Neural crest cell (in vitro differentiated cells): ENCODE measurements at places on chromosomes 2 and 18.

DNA sequence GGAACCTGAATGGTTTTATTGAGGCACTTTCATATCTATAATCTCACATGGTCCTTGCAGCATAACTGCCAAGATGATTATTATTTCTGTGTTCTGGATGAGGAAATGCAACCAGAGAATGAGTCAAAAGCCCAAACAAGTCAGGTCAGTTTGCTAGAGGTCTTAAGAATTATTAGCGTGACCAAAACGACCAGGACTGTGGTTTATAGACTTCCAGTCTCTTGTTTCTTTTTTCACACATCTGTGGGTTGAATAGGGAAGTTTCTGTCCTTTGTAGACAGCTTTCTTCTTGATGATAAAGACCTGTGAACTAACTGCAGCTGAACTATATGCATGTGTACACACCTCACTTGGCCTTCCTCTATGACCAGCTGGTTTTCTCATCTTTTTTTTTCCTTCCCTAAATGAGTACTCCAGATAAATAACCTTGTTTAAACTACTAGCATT lies 13.9 kb downstream of the ADAM23 start:
- no peak for DNase-seq

GRCh38 chr2:25276569-25277465 lies 64.9 kb downstream of the DNMT3A start:
- peak; percentile 70 for DNase-seq

GRCh38 chr2:211176514-211177141 lies 620.2 kb downstream of the CPS1 start:
- DNase-seq: no peak

DNA sequence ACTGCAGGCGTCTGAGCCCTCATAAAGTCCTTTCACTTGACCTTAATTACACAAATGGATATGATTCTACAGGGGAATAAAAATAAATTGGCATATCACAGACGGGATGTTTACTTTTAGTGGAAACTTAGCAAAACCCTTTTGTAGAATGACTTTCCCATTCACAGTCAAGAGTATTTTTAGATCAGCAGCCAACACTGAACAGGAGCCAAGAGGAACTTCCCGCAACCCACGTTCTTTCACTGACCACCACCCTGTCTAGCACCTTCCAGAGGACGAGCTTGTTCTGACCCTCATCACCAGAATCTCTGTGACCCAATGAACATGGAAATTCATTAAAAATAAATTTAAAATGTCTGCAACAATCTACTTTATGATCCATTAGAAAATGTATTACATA lies 119.0 kb upstream of the SNTG2 start:
- no peak for DNase-seq

DNA sequence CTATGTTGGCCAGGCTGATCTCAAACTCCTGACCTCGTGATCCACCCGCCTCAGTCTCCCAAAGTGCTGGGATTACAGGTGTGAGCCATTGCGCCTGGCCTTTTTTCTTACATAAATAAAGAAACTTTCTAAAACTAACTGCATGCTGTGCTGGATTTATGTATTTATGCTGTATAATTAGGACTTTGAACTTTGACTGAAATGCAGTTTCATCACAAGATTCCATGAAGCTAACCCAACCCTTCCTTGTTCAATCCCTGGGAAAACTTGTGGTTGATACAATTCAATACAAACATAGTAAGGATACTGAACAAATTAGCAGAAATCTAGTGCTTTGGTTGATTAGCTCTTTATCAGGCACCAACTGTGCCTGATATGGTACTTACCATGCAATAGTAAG lies 20.9 kb upstream of the SLC35F5 start:
- DNase-seq: no peak

GRCh38 chr2:214104219-214104618 lies 306.6 kb upstream of the VWC2L start:
- DNase-seq: no peak

- DNase-seq: no peak
These were observed 18.3 kb upstream of the EPAS1 start for GRCh38 chr2:46278952-46279351.

GRCh38 chr2:149630445-149630844 lies 42.9 kb upstream of the MMADHC start:
- DNase-seq: no peak

DNA sequence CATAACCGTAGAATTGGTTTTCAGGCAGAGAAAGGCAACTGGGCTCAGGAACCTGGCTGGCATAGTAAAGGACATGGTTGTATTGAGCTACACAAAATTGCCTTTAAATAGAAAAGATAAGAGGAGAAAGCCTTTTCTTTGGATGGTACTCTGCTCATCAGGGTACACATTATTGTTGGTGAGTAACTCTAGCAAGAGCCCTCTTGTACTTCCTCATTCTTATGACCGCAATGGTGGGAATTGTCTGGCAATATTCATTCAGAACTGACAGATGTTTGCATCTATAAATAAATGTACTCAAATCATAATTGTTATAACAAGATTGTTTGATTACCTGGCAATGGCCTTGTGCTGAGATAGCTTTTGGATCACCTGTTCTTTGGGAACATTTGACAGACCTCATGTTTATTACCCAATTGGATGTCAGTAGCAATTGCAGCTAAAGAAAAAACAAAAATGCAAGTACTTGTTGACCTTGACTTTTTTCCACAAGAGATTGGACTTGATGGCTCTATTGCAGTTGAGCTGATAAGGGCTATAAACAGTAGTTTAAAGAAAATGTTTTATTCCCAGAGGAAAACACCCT lies 43.9 kb downstream of the MEIS1 start:
- no peak for DNase-seq

DNA sequence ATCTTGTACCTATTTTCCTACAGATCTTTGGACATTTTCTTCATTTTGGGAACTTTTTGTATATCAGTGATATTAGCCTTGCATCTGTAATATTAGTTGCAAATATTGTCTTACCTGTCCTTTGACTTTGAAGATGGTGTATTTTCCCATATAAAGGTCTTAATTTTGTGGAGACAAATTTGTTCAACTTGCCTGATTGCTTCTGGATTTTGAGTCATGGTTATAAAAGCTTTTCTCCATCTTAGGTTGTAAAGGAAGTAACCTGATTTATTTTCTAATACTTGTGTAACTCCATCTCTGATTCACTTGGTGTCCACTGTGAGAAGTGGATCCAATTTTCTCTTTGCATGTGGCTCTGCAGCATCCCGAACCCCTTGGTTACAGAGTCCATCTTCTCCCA lies 97.7 kb upstream of the OTOS start:
- DNase-seq: no peak

GRCh38 chr2:181697571-181697970 lies 17.3 kb upstream of the NEUROD1 start:
- DNase-seq: no peak

- no peak for DNase-seq
These were observed 67.1 kb downstream of the MGAT5 start for GRCh38 chr2:134320930-134321329.

DNA sequence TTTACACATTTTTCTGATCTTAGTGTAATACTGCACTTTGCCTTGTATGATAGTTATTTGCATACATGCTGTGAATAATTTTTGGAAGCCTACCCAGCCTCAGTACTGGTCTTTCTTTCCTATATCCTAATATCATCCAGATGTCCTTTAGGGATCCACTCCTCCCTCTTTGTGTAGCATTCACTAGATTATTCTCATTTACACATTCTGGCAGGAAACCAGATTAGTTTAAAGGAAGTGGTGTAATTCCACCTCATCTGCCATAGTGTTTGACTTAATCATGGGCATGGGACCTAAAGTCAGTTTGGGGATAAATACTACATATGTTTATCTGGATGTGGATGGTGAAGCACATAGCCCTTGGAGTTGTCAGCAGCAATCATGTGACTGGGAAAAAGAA lies 444.9 kb upstream of the MAP2 start:
- no peak for DNase-seq

DNA sequence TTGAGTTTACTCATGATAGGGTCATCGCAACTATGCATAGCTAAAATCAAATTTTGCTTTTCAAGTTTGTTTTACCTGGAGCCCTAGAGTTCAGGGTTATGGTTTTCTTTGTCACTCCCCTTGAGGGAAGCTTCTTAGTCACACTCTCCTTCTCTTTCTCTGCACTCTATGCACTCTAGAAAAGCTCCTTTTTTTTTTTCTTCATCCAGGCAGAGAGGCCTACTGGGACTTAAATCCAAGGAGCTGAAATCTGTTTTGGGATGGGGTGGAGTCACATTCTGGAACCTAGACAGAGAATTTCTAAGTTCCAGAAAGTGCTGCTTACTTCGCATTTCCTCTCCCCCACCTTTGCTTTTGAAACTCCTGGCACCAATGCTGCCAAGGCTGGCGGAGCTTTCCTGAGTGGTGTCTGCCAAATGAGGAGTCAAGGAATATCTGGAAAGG lies 19.1 kb upstream of the IL18R1 start:
- DNase-seq: no peak

DNA sequence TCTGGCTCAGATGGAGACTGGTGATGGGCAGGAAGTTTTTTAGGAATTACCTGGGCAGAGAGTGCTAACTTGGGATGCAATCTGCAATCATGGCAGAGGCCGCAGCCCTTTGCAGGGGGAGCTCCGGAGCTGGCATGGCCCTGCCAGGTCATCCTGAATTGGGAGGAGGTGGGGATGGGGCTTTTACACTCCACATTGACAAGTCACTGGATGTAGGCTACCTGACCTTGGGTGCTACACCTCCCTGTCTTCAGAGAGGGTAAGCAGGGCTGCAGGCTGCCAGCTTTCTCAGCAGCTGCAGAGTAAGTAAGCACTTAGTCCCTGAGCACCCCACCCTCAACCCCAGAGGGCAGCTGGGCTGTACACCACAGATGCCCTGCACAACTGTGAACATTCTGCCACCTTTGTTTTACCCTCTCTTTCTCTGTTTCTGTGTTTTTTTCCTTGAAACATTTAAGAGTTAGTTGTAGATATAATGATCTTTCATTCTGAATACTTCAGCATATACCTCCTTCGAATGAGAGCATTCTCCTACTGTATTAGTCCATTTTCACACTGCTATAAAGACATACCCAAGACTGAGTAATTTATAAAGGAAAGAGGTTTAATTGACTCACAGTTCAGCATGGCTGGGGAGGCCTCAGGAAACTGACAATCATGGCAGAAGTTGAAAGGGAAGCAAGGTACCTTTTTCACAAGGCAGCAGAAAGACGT lies 6.8 kb upstream of the HS1BP3 start:
- no peak for DNase-seq

DNA sequence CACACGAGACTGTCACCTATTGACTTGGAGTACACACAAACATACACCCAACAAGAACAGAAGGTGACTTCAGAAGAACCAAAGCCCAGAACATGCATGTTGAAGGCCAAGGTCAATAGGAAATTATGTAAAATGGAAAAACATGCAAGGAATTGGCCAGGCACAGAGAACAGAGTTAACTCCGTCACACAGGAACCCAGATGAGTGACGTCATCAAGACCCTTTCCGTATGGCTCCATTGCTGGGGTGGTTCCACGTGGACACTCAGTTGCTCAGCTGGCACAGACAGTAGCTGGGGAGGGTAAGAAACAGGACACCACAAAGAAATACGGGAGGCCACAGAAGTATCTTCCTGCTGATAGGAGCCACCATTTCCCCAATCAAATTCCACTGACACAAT lies 18.4 kb downstream of the SOX11 start:
- DNase-seq: no peak

DNA sequence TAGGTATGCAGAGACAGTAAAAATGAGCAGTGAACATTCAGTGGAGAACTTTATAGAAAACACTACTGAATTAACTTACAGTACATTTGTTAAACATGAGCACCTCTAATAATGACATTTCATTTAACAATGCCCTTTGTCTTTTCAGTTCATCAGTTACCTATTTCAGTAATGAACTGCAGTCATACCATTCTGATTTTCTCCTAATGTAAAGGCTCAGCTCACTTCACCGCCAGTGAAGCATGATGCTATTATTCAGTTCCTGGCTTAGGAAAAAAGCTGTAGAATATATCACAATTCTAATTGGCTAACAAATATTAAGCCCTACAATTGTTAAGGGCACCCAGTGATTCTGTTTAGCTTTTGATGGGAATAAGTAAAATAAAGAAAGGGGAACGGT lies 37.1 kb upstream of the CCDC93 start:
- no peak for DNase-seq

DNA sequence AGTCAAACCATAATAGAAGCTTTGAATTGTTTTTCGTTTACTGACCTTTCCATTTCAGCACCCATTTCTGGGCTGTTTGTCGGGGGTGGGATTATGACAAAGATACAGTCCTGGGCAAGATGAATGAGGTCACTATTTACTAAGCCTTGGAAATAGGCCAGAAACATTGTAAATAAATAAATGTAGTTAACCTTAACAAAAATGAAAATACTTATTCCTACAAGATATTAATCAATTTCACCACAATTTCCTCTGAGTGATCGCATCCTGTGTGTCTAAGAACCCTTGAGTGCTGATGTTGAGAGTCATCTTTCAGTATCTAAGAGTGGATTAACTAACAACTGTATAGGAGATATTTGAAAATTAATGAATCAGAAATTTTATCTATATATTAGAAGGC lies 14.0 kb downstream of the ITGA4 start:
- no peak for DNase-seq

DNA sequence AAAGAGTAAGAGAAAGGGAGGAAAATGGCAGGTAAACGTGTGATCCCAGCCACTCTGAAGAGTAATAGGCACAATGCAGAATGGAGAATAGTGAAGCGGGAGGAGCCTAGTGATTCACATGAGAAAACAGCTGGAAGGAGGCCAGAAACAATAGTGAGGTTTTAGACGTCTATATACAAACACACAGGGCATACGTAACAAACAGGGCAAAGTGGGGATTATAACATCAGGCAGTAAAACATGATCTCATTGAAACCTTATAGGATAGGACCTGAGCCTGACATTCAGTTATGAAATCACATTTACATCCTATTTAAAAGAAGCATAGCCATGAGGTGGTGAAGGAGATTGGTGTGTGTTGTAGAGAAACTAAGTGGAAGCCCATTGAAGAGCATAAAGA lies 33.0 kb upstream of the GATA6 start:
- no peak for DNase-seq

- DNase-seq: peak; percentile 89
These were observed at the start of gene DRC1 for GRCh38 chr2:26401739-26402541. DRC1 (plus strand) TSS chr2:26401920; CDS start chr2:26401990, 70 bp downstream.

- no peak for DNase-seq
These were observed 42.4 kb downstream of the TCF7L1 start for GRCh38 chr2:85175369-85176299.

DNA sequence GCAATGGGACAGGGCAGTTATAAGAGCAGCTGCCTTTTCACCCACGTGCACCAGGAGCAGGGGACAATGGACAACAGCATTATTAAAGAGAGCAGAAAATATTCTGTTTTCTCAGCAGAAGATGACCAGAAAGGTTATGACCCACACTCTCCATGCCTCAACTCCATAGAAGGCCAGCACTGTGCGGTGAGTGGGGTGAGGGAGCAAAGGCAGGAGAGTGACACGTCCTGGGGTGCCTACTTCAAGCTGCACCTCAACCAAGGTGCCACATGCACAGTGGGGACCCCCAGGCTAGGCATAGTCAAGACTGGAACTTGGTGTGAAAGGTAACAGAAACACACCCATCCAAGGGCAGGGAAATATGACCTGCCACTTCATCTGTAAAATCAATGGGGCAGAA lies 50.4 kb downstream of the POLR1A start:
- DNase-seq: no peak
